ENCODE measurements at places on chromosomes 4 and X. TPM values are rescaled to one million over a fixed set of nuclear protein-coding genes. Genes with fewer than 3 reads are reported as not detected.

The TLL1 gene
- total RNA-seq: 0.85 TPM

The TLR10 gene
- not detected for total RNA-seq

The GLRB gene
- total RNA-seq: 11.7 TPM

The UGT2B10 gene
- total RNA-seq: not detected

The CLTRN gene
- total RNA-seq: under 0.01 TPM

The GALNTL6 gene
- under 0.01 TPM for total RNA-seq

The IL21 gene
- not detected for total RNA-seq

The STBD1 gene
- 8.8 TPM for total RNA-seq

The JCHAIN gene
- total RNA-seq: 2.0 TPM

The ARHGAP36 gene
- not detected for total RNA-seq

The GPC4 gene
- total RNA-seq: 0.85 TPM

The HPGDS gene
- 0.28 TPM for total RNA-seq

Data from regular cardiac myocyte (primary cell).